CD4-positive, alpha-beta T cell (primary cell): ENCODE measurements at places on chromosomes 13 and 19.

DNA sequence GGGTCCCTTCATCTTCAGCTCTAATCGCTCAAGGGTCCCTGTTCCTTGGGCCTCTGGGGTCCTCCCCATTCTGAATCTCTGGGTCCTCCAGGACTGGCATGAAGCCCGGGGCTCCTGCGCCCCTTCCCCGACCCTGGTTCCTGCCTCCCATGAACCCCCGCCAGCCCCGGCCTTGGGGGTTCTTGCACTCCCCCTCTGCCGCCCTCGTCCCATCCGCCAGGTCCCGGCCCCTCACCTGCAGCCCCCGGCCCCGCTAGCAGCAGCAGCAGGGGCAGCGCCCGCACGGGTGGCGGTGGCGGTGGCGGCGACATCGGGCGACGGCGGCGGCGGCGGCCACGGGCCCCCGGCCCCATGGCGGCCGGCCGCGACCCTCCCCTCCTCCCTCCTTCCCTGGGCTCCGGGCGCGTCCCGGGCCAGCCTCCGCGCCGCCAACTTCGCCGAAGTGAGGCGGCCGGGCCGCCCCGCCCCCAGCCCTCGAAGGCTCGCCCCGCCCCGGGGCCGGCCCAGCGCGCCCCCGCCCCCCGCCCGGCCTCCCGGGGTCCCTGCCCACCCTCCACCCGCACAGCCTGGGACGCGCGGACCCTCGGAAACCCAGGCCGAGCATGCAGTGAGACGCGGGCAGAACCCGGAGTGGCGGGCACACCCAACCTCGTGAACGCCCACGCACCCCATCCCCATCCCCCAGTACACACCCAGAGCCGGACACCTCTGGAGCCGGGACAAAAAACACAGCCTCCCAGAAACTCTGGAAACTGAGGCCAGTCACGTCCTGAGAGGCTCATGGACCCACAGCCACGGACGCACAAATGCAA, at the start of gene NOTCH3:
TSS of gene NOTCH3 (minus strand) at position 443 of the 812 bp plus-strand sequence. CDS start at position 353, 90 bp downstream.
- no peak for DNase-seq

- no peak for DNase-seq
Observed at GRCh38 chr13:60619461-60619860, 222.4 kb downstream of the TDRD3 start.

GRCh38 chr19:14072535-14073260, at the start of gene MISP3:
Gene MISP3 (plus strand): TSS chr19:14072786. CDS start chr19:14073310, 524 bp downstream.
- DNase-seq = no peak

GRCh38 chr13:48068952-48069351, 26.0 kb downstream of the MED4 start:
- no peak for DNase-seq

DNA sequence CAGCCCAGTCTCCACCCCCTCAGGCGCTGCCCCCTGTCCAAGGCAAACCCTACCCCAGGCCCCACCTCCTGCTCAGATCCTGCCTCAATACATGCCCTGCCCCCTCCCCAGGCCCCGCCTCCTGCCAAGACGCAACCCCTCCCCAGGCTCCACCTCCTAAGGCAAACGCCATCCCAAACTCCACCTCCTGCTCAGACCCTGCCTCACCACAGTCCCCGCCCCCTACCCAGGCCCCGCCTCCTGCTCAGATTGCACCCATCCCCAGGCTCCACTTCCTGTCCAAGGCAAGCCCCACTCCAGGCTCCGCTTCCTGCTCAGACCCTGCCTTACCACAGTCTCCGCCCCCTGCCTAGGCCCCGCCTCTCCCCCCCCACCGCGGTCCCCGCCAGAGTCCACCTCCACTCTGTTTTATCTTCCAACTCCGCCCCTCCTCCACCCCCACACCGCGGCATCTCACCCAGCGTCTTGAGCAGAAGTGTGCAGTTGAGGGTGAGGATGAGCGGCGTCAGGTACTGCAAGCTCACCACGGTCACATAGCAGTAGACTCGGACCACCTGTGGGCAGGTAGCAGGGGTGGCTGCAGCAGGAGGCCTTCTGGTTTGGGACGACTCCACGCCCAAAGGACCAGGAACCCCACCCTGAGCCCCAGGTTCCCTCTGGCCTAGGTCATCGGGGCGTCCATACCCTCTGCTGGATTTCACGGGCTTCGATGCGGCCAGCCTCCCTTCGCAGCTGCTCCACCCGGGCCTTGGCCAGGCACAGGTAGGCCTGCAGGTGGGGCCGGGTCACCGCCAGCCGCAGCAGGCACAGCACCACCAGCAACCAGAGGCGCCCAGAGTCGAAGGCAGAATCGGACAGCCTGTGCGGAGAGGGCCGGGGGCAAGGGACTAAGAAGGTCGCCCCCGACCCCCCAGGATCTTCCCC, 17.7 kb downstream of the TMEM161A start:
- no peak for DNase-seq

DNA sequence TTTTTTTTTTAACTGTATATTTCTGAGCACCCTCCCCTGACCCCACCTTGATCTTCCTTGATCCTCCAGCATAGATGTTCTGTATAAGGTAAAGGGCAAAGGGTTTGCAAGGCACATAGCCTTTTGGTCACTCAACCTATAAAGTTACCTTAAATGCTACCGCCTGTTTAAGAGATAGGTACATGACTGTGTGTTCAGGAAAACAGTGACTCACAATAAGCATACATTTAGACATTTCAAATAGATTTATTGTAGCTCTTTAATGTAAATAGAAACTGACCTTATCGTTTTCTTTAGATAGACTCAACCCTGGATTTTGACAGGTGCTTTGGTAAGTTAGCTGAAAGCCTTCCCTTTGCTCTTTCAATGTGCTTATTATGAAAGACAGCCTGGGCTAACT, 15.2 kb upstream of the SLC10A2 start:
- DNase-seq = no peak

GRCh38 chr19:824885-825284, 2.8 kb upstream of the AZU1 start:
- no peak for DNase-seq

- no peak for DNase-seq
Observed at GRCh38 chr13:33742321-33742720, 75.6 kb upstream of the RFC3 start.

- DNase-seq = no peak
Observed at GRCh38 chr13:33721724-33722123, 96.2 kb upstream of the RFC3 start.

DNA sequence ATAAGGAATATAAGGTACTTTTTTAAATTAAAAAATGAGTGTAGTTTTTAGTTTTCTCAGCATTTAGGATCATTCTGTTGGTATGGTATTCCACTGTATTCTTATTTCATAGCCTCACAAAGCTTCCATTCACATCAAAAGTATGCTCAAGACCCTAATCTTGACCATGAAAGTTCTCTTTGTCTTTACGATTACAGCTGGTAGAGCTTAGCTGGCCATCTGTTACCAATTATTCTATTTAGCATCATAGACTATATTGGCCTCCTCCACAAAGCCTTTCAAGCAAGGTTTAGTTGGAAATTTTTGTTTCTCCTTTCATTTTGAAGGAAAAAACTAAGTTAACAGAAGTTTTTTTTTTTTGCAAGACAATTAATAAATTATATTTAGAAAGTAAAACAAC, 245.1 kb downstream of the KCTD12 start:
- DNase-seq = no peak

DNA sequence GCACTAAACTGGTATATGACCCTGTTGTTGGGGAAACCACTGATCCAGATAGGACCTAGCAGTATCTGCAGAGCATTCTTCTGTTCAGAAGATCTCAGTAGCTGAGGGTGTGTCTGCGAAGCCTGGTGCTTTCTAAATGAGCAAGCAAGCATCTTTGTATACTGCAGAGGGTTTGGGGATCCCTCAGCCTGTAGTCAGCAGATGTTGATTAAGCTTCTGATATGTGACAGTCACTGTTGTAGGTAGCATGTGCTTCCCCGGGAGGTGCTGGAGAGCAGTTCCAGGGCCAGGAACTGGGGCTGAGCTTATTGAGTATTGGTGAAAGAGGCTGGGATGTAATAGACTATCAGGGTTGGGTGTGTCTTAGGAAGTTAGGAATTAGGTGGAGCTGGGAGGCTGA, 1.5 kb downstream of the SCAF1 start:
- no peak for DNase-seq
